GM12864 (cell line): ENCODE measurements at places on chromosomes 2 and 18.

GRCh38 chr2:171167352-171167997 lies 6.8 kb upstream of the TLK1 start:
- DNase-seq, result no peak

GRCh38 chr18:43192408-43192807 lies 76.9 kb upstream of the RIT2 start:
- no peak for DNase-seq

DNA sequence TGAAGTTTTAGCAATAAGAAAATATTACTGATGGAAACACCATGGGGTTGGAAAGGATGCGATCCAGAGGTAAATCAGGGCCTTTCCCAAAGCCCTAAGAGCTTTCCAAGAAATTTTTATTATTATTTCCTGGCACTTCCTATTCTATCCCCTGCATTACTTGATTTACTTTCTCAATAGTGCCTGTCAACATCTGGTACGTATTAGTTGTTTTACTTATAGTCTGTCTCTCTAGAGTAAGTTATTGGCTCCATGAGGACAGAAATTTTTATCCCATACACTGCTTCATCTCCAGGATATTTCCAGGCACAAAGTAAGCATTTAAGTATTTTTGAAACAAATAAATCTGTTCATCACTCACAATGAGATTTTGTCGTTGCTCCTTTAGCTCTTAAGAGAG lies 18.1 kb downstream of the PPP4R1 start:
- no peak for DNase-seq

DNA sequence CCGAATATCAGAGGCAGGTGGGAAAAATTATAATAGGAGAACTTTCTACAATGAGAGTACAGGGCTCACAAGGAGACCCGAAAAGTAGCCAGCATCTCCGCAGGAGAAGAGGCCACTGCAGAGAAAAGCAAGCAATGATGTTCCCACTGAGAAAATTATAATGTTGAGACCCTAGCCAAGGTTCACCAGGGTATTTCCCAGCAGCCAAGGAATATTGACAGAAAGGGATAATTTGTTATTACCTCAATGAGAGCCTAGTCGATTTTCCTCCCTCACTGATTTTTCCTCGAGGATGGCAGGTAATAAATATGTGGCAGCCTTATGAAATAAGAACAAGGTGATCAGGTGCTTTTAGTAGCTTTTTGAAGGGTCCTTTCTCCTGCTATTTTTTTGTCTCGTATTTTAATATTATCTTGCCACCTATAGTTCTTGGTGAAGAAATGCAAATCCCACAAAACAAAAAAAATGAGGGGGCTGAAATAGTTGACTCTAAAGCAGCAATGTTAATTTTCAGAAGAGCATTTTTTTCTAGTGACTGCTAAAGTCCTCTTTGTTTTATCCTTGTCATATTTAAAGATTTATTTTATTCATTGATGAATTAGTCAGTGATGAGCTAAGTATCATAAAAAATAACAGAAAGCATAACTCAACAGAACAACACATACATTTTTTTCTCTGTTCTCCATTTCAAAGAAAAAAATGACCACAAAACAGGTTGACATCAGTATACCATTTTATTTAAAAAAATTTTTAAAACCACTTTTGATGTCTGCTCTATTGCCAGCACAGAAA lies 215.4 kb downstream of the KCNE4 start:
- no peak for DNase-seq

- DNase-seq, result no peak
These were observed 8.1 kb upstream of the TYMS start for GRCh38 chr18:649341-649740.

GRCh38 chr2:238653431-238654109 lies 194.3 kb upstream of the TWIST2 start:
- DNase-seq, result no peak

- no peak for DNase-seq
These were observed 42.4 kb upstream of the SPAG16 start for GRCh38 chr2:213241817-213242216.

GRCh38 chr2:219523031-219523671 lies 8.9 kb downstream of the ASIC4 start:
- DNase-seq, result no peak

DNA sequence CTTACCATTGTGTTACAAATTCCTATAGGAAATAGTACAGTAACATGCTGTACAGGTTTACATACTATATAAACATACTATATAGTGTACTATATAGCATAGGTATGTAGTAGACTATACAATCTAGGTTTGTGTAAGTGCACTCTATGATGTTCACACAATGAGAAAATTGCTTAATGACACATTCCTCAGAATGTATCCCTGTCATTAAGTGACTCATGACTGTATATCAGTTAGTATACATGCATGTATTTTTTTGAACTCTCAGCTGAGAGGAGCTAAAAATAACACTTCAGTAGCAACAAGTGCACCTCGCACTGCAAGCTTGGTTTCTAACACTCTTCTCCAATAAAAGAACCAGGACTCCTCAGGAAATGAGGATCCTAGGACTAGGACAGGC lies 19.5 kb upstream of the ASXL3 start:
- DNase-seq, result no peak

- DNase-seq, result no peak
These were observed 15.6 kb downstream of the KANSL3 start for GRCh38 chr2:96622544-96622943.

GRCh38 chr2:1975060-1975459 lies 230.7 kb upstream of the PXDN start:
- no peak for DNase-seq

DNA sequence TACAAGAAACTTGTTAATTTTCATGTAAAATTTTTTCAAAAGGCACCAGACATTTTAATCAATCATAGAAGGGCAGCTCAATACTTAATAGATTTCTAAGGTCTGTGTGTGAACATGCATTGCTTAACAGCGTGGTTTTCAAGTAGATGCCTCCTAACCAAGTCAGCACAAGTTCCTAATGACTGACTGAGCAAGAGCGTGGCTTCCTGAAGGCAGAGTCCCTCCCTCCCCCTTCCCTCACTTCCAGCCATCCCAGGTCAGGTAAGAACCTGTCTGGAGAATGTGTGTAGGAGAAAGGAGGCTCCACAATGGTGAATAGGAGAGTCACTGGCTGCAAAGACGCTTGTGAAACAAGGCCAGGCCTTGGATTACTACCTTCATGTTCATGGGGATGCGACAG lies 33.5 kb upstream of the DAPL1 start:
- DNase-seq, result no peak

DNA sequence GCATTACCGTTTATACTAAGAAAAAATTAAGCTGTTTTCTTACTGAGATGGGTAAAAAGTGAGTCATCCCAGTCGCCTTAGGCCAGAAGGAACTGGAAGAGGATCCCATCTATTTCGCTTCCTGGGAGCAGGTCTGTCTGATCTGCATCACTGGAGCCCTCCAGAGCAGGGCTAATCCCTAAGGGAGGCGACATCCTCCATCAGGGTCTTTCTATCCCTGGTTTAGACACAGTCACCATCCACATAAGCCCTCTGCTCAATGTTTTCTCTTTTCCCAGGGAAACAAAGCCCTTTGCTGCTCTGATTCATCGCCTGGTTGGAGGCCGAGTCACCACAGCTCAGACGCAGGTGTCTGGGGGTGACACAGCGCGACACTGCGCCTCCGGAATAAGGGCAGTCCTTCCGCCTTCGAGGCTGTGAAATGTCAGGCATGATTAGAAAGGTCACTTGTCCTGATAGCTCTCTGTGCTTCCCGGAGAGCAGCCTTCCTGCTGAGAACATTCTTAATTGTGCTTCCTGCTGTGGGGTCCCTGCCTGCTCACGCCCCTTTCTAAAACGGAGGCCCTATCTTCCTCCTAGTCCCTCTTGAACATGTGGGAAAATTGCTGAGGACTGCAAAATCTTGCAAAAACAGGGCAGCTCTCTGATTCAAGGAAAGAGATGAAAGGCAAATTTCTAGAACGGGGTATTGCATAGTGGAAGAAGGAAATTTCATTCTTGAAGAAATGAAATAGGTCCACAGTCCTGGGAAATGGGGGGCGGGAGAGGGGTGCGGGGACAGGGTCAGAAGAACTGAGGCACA lies 56.3 kb downstream of the MARCHF4 start:
- no peak for DNase-seq

DNA sequence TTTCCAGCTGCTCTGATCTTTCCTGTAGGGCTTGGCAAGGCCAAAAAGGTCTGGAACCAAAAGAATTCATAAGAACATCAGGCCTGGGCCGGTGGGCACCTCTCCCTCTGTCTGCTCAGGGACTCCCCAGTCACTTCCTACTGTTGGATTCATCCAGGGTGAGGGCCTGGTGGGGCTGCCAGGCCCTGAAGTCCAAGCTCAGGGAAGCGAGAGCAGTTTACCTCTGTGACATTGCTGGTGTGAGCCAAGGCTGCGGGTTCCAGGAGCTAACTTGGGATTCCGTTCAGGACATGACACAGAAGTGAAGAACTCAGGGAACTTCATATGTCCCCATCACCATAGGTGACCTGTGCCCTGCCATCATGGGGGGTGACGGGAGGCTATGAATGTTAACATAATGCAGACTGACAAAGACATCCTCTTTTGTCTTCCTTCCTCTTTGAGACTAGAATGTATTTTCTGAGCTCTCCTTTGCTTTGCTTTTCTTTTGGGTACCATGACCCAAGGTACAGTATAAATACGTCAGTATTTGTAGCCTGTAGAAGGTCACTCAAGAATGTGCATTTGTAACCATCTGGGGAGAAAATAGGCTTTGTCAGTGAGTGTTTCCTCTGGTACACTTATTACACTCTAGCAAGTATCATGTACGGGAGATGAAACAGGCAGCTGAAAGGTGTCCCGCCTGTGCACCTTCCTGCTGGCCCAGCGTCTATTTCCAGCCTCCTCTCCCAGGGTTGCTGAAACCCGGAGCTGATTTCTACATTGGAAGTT lies 130.5 kb upstream of the SLC1A4 start:
- DNase-seq, result no peak

DNA sequence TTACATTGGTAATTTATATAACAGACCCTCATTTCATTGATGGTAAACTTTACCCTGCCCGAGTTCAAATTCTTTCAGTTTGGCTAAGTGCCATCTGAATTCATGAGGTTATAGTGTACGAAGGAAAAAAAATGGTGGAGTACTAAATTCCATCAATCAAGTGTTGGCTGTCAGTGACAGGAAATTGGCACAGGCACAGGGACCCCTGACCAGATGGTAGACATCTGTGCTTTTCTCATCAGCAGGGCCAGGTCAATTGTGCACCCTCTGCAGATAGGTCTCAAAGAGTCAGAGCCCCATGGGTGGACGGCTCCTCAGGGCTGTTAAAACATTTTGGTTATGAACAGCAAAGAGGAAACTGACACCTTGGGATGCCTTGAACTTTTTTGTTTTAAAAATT lies 439.2 kb downstream of the SETBP1 start:
- no peak for DNase-seq

DNA sequence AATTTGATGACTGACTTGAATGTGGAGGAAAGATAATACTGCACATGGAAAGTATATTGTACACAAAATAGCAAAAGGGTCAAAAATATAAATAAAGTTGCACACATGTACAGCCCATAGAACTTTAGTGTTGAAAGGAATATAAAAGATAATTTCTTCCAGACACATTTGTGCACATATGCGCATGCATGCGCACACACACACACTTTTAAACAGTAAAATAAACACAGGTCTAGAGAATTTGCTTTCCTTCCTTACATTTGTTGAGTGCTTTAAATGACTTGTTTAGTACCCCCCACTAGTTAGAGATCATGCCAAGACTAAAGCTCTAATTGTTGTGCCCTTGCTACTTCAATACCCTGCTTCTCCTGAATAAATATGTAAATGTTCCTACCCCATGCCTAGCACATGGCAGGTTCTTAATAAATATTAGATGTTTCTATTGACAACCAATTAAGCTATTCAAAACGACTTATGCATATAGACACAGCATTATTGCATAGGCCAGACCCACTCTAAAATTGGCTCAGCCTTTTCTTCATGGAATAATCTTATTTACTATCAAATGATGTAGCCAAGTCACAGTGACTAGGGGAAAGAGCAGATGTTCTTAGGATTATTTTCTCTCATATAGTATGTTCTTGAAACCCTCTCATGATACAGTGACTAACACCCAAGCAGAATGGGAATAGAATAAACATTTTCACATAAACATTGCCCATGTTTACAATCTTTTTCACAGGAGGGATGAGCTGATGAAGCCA lies 165.5 kb upstream of the ACVR2A start:
- DNase-seq, result no peak

GRCh38 chr2:63796366-63796765 lies 45.3 kb upstream of the UGP2 start:
- DNase-seq, result no peak
